Bronchus fibroblast of lung (primary cell): ENCODE measurements at places on chromosomes 7 and 10. TPM values are rescaled to one million over a fixed set of nuclear protein-coding genes. Genes with fewer than 3 reads are reported as not detected.

NME8 gene
- total RNA-seq, result not detected in 2 replicates

CYP3A5 gene
- total RNA-seq, result 0.15 TPM in 1 of 2 replicates, not detected in the other

GPER1 gene
- total RNA-seq, result 4.2 and 5.2 TPM in 2 replicates

MYOZ1 gene
- total RNA-seq, result 0.15 TPM in 1 of 2 replicates, not detected in the other

C10orf143 gene
- total RNA-seq, result 1.0 and 1.7 TPM in 2 replicates

SPDYE11 gene
- total RNA-seq, result not detected in 2 replicates

FGL2 gene
- 0.15 and 0.34 TPM in 2 replicates for total RNA-seq

COL28A1 gene
- total RNA-seq, result 0.17 TPM in 1 of 2 replicates, not detected in the other

HECW1 gene
- 1.8 and 4.2 TPM in 2 replicates for total RNA-seq

GNGT1 gene
- not detected in 2 replicates for total RNA-seq

SEC31B gene
- 1.5 and 1.7 TPM in 2 replicates for total RNA-seq

INA gene
- 0.59 and 0.67 TPM in 2 replicates for total RNA-seq
